Stimulated activated CD8-positive, alpha-beta memory T cell treated with anti-CD3 and anti-CD28 coated beads, Interleukin-4, amount 100 ng/mL, for 48 hours (primary cell): ENCODE measurements at places on chromosomes 4 and X.

DNA sequence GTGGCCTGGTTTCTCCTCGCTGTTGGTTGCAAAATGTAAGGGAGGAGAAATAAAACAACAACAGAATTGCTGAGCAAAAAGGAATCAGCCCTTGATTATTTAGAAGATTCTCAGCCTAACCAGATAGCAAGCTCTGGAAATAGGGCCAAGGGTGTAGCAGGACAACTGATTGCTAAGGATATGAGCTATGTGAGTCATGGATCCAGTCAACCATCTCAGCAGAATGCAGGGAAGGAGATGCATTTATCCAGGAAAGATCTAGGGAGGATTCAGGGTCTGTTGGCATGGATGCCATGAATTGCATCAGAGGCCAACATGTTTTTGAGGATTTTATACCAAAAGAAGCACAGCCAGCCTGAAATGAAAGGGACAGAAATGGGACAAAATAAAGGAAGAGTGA is 2.2 kb upstream of the XAGE3 start:
- no peak for DNase-seq

DNA sequence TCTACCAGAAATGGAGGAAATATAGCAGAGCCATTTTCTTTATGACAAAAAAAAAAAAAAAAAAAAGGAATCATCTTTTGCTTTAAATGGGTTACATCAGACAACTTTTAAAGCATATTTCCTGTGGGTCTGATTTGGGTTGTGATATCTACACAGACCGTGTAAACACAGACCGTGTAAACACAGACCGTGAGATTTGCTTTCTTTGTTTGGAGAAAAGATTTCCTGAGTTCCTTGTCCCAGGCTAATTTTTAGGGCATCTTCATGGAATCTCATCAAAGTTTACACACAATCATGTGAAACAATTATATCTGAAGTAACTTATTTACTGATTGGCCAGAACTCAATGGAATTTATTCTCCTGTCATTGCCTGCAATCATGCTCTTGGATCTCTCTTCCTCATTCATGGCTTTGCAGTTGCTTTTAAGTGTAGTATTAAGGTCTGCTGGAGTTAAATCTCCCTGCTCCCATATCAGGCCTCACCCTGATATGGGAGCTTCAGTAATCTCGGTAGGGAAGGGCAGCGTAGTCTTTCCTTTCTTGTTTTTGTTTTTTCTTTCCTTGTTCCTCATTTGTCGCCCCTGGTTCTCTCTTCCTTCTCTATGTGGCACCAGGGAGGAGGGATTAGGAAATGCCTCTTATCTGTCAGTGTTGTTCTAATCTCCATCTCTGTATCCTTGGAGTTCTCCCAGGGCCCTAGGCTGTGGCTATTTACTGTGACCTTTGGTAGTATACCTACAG is 248.6 kb upstream of the JADE1 start:
- no peak for DNase-seq

DNA sequence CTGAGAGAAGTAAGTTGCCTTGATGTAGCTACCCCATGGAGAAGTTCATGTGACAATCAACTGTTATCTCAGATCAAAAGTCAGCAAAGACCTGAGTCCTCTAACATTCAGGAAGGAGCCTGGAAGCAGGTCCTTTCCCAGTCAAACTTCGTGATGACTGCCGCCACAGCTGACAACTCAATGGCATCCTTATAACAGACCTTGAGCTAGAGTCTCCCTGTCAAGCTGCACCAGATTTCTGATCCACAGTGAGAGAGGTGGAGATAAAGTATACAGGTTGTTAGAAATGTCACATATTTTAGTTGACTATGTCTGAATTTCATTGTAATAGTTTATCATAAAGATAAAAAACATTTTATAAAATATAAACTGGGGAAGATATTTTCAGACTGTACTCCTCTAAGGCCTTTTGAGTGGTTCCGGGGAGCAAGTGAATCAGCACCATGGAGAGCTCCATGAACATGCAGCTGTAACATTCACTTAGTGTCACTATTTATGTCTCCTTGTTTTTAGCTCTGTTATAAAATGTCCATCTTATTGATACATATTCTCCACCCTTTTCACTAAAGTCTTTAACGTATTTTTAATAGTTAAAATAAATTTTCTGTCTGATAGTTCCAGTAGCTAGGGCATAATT is 1653.5 kb upstream of the AGA start:
- no peak for DNase-seq

GRCh38 chr4:188779581-188779980 is 640.3 kb downstream of the TRIML1 start:
- DNase-seq = no peak

- no peak for DNase-seq
These were observed 428.0 kb downstream of the ZNF674 start for GRCh38 chrX:46117234-46117633.

DNA sequence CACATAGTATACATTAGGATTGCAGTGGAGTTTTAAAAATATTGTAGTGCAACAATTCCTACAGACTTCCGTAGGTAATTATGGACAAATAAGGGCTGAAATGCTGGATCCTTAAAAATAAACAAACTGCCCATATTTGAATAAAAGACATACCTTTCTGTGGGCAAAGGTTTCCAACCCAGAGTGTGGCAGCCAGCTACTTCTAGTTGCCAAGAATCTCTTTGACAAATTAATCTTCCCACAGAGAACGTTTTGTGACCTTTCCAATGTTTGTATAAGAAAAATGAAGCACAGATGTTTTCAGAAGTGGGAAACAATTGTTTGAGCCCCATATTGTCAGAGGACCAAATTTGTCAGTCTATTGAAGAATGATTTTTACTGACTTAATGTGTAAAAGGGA is 21.1 kb downstream of the GRPR start:
- no peak for DNase-seq

- no peak for DNase-seq
These were observed 253.6 kb downstream of the CBLL2 start for GRCh38 chrX:22526339-22526738.

DNA sequence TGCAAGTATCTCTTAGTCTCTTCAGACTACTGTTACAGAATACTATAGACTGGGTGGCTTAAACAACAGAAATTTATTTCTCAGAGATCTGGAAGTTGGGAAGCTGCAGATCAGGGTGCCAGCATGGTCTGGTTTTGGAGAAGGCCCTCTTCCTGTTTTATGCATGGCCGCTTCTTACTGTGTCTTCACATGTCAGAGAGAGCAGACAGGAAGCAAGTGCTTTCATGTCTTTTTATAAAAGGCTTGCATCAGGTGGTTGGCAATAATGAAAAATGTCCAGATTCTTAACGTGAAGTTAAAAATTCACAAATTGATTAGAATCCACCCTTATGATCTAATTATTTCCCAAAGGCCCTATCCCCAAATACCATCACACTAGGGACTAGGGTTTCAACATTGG is 284.9 kb downstream of the RPA4 start:
- no peak for DNase-seq

GRCh38 chrX:118978451-118978850 is 4.0 kb downstream of the LONRF3 start:
- no peak for DNase-seq

GRCh38 chrX:15507005-15507404 is 6.4 kb downstream of the BMX start:
- DNase-seq = no peak

DNA sequence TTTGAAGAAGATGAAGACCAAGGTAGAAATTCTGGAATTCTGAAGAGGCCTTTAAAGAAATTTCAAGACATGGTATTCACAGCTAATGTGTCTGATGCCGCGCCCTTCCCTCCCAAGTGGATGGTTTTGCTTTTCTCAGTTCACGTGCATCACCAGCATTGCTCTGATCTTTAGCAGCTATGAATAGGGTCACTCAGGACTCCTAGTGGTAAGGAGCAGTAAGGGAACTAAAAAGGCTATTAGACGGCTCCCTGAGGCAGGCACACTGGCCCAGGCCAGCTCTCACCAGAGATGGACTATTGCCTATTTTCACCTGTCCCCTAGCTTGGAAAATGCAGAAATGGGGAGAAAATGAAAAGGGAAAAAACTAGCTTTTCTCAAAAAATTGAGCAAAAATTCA is 447.5 kb upstream of the RASGEF1B start:
- no peak for DNase-seq

GRCh38 chr4:88130544-88131305 is 27.7 kb downstream of the ABCG2 start:
- DNase-seq = no peak

DNA sequence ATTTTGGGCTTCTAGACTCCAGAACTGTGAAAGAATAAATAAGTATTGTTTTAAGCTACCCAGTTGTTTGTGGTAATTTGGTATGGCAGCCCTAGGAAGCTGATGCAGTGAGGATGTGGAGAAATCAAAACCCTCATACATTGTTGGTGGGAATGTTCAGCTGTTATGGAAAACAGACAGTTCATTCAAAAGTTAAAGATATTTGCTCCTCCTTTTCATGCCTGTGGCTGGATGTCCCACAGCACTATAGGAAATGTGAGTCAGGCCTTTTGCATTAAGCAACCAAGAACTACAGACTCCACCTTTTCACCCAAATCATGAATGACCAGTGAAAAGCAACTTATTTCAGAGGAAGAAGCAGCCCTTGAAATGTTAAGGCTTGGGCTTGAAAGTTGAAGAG is 6.7 kb downstream of the BBS12 start:
- DNase-seq = no peak

- DNase-seq = peak; percentile 67
These were observed at the start of gene HDX for GRCh38 chrX:84501798-84502628. TSS of gene HDX (minus strand) at chrX:84502453. CDS start at chrX:84475397, 27,056 bp downstream.

DNA sequence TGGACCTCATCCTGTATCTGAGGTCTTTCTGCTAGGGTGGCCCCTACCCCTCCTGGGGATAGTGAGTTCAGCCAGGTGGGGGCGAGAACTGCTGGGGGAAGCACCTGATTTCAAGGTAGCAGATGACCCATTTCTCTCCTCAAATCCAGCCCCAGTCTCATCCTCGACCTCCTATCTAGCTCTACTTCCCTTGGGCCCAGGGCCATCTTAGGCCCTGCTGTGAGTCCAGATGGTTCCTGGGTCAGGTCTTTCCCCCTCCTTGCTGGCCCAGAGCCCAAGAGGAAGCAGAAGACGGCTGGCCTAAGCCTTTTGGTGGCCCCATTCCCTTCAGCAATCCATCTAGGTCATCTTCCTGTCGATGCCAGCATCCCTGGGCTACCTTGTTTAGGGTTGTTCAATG is 3.3 kb downstream of the CDK16 start:
- DNase-seq = no peak

DNA sequence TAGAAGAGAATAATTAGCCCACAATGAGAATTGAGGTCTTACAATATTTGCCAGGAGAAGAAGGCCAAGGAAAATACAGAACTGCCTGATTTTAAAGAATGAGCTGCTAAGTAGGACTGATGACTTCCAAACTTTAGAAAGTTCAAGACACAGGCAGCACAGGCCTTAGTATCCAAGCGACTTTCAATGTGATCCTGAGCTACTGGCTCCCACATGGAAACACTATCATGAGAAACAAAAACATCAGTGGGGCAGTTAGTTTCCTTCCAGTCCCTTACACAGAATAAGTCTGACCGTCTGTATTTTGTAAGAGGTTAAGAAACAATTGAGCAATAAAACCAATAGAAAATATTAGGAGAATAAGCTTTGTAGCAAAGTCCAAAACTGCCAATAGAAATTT is 251.4 kb downstream of the COL25A1 start:
- no peak for DNase-seq

GRCh38 chr4:120025516-120025915 is 41.1 kb downstream of the MAD2L1 start:
- DNase-seq = no peak

GRCh38 chr4:19187691-19188090 is 1064.0 kb upstream of the SLIT2 start:
- no peak for DNase-seq

DNA sequence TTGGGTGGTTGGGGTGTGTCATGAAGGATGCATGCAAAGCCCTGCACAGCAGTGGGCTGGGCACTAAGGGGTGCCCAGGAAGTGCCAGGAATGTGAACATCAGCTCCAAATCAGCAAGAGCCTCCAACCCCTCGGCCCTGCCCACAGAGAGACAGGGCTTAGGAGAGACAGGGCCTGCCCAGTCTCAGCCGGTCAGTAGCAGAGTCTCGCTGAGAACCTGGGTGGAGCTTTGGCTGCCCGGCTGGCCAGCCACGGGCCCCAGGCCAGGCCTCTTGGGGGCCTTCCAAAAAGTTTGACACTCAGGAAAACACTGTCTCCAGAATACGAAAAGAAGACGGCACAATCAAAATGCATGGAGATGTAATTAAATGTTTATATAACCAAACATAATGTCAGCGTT is 4.3 kb upstream of the MXD4 start:
- no peak for DNase-seq

DNA sequence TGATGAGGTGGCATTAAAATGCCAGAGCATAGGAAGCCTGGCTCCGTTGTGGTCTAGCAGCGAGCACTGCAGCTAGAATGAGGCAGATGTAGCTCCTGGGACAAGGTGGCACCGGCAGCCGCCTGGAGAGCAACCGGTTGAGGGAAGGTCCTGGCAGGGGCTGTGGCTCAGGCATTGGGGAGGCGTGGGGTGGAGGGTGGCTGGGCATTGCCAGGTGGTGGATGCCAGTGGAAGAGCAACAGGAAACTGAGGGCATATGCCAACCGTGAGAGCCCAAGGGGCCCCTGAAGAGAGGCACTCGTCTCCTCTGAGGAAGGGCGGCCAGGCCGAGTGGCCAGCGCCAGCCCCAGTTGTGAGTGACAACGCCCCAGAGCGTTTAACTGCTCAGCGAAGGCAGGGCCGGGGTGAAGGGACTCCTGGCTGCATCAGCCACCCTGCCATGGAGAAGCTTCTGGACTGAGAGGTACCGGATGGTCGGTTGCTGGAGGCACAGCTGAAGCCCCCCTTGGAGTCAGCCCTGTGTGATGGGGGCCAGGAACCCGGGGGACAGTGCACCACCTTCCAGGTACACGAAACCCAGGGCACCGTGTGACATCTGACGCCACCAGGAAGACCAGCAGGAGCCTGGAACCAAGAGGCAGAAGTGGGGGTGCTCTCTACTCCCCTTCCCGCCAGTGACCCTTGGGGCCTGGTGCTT is 13.2 kb upstream of the PDE6B start:
- no peak for DNase-seq

DNA sequence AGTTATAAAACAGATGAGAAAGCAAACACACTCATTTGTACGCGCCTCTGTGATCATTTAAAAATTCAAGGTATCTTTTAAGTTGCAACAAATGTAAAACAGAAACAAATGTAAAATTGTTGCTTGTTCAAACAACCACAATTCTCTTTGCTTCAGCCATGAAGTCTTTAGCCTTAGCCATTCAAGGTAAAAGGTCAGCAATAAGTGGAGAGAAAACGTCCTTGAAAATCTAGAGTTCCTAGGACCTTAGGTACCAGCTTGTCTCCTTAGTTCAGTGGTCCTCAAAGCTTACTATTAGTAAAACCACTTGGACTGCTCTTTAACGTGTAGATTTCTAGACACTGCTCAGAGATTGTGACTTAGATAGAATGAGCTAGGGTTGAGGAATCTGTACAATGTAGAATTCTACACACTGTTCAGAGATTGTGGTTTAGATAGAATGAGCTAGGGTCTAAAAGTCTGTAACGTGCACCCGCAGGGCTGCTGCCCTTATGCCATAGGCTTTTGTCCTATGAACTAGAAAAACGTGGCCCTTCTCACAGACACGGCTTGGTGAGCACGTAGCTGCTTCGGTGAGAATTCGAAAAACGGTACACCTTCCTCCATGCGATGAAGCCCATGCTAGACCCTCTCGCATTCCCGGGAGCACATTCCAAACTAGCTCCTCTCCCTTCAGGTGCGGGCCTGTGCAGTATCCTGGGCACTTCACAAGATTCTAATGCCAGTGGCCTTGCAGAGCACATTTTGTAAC is 1.7 kb downstream of the PLAC8 start:
- peak; percentile 49 for DNase-seq

GRCh38 chr4:172874944-172875343 is 293.7 kb upstream of the GALNT7 start:
- DNase-seq = no peak
